ENCODE measurements at places on chromosomes 4 and X. TPM values are rescaled to one million over a fixed set of nuclear protein-coding genes. Genes with fewer than 3 reads are reported as not detected.

The NHS gene
- 14.3 TPM for total RNA-seq

The ELMOD2 gene
- 4.9 TPM for total RNA-seq

The GUCY1B1 gene
- 24.8 TPM for total RNA-seq

GRCh38 chrX:30814978-30815377 is 74.1 kb downstream of the TAB3 start:
- no peak for DNase-seq

DNA sequence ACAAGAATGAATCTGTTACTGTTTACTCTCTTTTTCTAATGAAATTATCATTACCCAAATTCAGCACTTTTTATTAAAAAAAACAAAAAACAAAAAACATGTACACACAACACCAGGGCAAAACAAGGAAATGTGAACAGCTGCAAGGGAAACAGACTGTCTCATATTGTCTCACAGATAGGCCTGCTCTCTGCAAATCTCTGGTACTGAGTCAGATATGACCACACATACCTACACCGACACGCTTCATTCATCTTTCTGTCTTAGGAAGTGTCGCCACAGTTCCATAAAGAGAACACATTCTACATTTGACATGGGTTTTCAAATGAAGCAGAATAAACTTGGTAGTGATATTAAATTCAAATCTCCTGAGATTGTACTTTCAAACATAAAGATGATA is 92.2 kb upstream of the GPR34 start:
- DNase-seq = no peak

DNA sequence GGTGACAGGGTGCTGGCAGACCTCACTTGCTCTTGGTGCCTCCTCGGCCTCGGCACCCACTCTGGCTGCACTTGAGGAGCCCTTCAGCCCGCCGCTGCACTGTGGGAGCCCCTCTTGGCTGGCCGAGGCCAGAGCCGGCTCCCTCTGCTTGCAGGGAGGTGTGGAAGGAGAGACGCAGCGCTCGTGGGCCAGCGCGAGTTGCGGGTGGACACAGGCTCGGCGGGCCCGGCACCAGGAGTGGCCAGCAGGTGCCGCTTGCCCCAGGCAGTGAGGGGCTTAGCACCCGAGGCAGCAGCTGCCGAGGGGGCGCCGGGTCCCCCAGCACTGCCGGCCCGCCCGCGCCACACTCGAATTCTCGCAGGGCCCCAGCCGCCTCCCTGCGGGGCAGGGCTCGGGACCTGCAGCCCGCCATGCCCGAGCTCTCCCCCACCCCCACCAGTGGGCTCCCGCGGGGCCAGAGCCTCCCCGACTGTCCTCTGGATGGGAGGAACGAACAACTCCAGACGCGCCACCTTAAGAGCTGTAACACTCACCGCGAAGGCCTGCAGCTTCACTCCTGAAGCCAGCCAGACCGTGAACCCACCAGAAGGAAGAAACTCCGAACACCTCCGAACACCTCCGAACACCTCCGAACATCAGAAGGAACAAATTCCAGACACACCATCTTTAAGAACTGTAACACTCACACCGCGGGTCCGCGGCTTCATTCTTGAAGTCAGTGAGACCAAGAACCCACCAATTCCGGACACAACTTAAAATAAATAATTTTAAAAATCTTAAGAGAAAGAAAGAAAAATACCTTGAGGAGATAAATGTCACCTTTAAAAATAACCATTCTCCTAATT is 311.1 kb upstream of the SLC7A11 start:
- no peak for DNase-seq

- no peak for DNase-seq
Measured at GRCh38 chr4:155007660-155008176, 200.7 kb upstream of the NPY2R start.

DNA sequence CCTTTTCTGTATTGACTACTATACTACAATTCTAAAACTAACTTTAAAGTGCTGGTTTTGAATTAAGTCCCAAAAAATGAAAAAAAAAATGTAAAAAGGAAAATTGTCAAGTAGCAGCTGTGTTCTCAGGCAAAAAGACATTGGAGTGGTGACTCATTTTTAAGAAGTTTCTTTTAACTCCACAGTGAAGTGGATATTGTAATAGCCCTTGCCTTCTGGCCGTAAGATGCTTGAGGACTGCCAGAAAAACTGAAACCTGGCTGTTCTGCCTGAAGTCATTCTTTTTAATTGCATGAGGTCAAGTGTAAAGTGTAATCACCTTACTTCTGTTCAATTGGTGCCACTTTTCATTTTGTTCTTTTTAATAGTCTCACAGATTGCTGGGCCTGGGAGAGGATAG is 28.9 kb downstream of the SPANXD start:
- no peak for DNase-seq

- DNase-seq = no peak
Measured at GRCh38 chr4:44493924-44494323, 45.3 kb upstream of the KCTD8 start.

- peak; percentile 75 for DNase-seq
Measured at GRCh38 chr4:105990933-105991332, 95.7 kb downstream of the NPNT start.
